ENCODE measurements at places on chromosomes 7 and 10. TPM values are rescaled to one million over a fixed set of nuclear protein-coding genes. Genes with fewer than 3 reads are reported as not detected.

- no peak for DNase-seq
These were observed 421 bp downstream of the SMURF1 start for GRCh38 chr7:99143521-99143852.

GRCh38 chr7:44150966-44151941 lies 10.1 kb upstream of the MYL7 start:
- DNase-seq = peak; percentile 55

- no peak for DNase-seq
These were observed 1.6 kb upstream of the ORAI2 start for GRCh38 chr7:102431617-102432298.

GRCh38 chr10:15433850-15434537 lies 62.9 kb upstream of the FAM171A1 start:
- no peak for DNase-seq

DNA sequence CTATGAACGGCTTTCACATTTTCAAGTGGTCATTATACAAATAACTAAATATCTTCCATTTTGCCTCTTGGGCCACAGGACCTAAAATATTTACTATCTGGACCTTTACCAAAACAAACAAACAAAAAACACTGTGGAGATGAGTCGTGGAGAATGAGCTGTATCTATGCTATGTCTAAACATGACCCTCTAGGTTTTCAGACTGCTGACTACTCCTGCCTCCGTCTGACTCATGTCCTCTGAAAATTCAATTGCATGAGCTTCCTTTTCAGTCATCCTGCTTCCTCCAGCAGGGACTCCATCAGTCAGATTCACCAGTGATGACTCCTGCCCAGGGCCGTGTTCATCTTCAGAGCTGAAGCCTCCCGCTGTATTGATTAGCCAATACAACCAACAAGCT lies 96.8 kb downstream of the COL28A1 start:
- DNase-seq = no peak

GRCh38 chr7:126223729-126224128 lies 1029.0 kb downstream of the GRM8 start:
- DNase-seq = no peak

GRCh38 chr7:117908031-117908795 lies 35.0 kb upstream of the CTTNBP2 start:
- DNase-seq = no peak

DNA sequence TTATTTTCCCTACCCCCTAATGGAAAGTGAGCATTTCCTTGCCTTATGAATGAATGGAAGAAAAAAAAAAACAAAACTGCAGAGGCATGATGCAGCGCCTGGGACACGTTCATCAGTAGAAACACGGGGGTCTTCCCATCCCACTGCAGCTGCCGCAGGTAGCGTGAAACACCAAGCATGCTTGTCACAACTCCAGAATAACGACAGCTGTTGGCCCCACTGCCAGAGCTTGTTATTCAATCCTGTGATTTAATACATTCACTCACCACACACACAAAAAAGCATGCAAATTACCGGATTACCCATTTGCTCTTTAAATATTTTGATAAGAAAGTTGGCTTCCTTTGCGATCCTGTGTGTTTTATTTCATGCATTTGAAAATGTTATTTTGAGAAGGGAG lies 48.4 kb upstream of the GNA12 start:
- DNase-seq = no peak

Gene HOXA2
- total RNA-seq = 26.8 TPM

Gene DNAAF5
- 42.4 TPM for total RNA-seq

Gene MRPS24
- total RNA-seq = 101 TPM

Gene GATA3
- 18.5 TPM for total RNA-seq
